Inflammatory macrophage treated with lipopolysaccharide for 4 hours (primary cell): ENCODE measurements at places on chromosomes 16 and 17.

DNA sequence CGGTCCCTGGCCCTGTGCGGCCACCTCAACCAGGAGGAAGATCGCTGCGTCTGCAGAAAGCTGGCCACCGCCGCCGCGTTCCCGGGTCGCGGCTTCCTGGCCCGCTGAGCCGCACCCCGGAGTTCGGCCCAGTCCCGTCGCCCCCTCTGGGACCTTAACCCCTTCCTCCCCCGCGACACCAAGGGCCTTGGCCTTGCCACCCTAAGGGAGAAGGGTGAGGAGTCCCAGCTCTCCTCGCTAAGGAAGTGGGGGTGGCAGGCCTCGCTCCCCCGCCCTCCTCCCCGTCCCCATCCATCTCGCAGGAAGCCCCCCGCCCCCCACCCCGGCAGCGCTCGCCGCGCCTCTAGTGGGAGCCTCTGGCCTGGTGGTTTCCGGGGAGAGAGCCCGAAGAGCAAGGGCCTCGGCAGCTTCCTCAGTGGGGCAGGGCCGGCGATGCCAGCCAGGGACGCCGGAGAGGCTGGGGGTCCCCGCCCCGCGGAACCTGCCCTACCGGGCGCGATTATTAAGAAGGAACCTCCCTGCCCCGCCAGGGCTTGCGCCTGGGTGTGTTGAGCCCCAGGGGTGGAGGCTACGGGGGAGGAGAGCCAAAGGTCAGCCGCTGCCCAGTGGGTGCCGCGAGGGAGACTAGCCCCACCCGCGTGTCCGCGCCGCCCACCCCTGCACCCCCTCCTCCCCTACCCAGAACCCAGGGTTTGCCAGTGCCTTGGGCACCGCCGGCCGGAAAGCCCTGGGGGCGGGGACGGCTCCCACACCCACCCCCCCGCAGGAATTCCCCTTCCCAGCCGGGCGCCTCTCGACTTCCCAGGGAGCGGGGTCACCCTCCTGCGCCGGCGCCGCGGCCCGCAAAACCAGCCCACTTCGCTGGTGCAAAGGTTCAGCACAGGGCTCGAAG is 6.8 kb downstream of the CBX4 start:
- DNase-seq: no peak

- no peak for DNase-seq
Measured at GRCh38 chr16:80265624-80266306, 275.0 kb upstream of the DYNLRB2 start.

- DNase-seq: no peak
Measured at GRCh38 chr17:71975331-71975801, 145.5 kb upstream of the SOX9 start.

DNA sequence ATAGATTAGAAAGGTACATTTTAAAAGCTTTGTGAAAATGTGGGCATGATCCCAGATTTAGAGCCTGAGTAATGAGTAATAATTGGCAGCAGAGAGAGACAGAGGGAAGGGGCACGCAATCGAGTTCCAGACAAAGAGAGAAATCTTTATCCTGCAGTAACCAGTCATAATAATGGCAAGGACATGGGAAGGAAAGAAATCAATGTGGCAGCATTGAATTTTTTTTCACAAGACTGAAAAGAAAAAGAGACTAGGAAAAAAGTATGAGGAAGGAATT is 790.8 kb upstream of the SOX9 start:
- DNase-seq: no peak

GRCh38 chr16:69834807-69835466 is 72.8 kb downstream of the WWP2 start:
- no peak for DNase-seq

DNA sequence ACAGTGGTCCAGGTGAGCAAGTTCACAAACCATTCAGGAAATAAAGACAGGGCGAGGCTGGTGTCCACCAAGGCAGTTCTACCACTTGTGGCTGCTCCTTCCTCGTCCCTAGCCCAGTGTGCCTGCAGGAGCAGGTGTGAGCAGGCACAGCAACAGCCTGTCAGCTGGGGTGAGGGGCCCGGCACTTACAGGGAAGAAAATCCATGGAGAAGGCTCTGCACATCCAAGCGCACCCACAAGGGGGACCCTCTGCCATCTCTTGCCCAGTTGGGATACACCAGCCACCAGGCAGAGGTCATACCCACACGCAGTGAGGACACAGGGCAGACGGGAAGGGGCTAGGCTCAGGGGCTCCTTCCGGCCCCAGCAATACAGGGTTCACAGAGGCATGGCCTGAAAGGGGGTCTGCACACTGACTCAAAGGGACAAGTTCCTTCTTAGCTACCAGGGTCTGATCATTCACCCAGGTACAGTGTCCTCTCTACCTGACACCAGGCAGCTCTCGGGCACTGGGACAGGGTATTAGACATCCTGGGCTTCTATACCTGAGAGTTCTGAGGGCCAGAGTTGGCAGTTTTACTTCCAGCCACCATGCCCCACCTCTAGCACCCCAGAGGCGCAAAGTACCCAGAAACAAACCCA is 27.0 kb downstream of the CDIP1 start:
- peak; percentile 31 for DNase-seq

- DNase-seq: peak; percentile 63
Measured at GRCh38 chr17:6843241-6843880, 11.8 kb upstream of the TEKT1 start.

GRCh38 chr17:6668727-6669425 is 17.3 kb downstream of the C17orf100 start:
- no peak for DNase-seq

- DNase-seq: peak; percentile 95
Measured at GRCh38 chr17:2157675-2158395, 102.9 kb downstream of the HIC1 start.

DNA sequence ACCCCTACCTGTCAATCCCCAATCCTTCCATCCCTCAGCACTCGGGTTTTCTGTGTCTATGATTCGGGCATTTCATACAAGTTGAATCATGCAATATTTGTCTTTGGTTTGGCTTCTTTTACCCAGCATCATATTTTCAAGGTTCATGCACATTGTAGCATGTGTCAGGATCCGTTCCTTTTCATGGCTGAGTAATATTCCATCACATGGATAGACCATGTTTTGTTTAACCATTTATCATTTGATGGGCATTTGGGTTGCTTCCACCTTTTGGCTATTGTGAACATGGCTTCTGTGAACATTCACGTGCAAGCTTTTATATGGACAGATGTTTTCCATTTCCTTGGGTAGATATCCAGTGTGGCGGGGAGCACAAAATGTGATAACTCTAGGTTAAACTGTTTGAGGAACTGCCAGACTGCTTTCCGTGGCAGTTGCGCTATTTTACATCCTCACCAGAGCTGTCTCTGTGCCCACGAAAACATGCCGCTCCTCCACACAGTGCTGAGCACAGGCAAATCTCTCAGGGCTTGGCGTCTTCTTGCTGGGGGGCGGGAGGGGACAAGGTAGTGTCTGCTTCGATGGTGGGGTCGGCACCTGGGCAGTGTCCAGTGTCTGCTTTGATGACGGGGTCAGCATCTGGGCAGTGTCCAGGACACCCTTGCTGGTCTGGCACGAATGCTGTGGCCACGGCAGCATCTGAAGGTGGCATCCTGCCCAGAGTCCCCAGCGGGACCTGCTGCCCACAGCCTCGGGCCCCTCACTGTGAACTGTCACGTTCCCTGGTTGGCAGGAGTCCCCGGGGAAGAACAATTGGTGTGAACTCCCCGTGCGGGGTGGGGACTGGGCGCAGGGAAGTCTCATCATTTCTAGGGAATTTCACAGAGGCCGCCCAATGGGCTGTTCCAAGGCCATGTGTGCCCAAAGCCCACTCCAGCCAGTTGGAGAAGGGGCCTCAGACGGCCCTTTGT is 32.4 kb upstream of the JPH3 start:
- no peak for DNase-seq

DNA sequence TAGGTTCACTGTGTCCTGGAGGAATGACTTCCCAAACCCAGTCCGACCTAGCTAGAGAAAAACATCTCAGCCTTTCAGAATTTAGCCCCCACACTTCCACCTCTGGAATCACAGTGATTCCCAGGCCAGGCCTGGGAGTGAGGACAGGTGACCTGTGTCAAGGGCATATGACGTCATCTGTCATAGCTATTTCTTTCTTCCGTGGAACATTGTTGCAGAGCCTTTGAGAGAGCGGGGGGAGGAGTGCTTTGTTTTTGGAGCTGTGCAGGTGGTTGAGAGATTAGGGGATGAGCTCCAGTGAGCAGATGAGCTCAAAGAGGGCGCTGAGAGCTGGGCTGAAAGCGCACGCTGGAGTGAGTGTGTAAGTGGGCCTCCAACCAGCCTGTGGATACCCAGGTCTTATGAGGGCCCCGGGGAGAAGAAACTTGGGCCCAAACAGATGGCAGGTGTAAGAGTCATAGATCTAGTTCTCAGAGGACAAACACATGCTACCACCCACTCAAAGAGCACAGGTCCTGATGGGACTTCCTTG is 344.8 kb downstream of the SNX29 start:
- DNase-seq: no peak

DNA sequence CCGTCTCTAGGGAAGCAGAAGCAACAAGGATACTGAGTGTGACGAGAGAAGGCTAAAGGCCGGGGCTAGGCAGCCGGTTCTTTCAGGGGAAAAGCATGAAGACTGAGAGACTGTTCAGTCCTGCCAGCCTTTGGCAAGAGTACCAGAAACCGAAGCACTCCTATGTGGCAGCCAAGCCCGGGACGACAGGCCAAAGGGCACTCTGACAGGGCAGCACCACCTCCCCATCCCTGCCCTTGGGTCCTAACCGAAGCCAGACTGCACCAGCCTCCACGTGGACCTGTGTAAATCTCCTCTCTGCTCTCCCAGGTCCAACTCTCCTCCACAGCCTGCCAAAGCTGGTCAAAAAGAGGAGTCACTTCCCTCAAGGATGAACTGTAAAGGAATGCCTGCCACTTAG is 23.5 kb upstream of the ALOX15 start:
- DNase-seq: no peak

DNA sequence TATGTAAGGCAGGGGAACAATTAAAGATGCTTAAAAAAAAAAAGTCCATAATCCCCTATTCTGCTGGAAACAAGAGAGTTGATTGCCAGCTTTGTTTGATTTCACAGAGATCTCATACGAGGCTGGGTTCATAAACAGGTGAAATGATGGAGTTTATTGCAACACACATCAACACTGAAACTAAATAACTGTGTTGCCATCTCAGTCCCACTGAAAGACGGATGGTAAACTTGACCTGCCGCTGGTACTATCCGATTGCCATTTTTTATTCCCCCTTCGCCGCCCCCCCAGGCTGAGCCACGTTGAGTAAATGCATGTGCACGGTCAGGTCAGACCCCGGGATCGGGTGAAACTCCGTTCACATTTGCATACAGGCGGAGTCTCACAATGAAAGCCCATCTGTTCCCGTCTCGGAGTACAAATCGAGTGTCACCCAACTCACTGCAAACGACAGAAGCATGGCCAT is 119.2 kb downstream of the SKAP1 start:
- DNase-seq: no peak

- no peak for DNase-seq
Measured at GRCh38 chr17:8884336-8884990, 17.0 kb upstream of the PIK3R6 start.

- no peak for DNase-seq
Measured at GRCh38 chr16:88726981-88727380, 20.7 kb downstream of the CTU2 start.

GRCh38 chr17:37743612-37743874 is 1.3 kb downstream of the HNF1B start:
- DNase-seq: no peak

- no peak for DNase-seq
Measured at GRCh38 chr16:49454426-49455180, 81.0 kb downstream of the C16orf78 start.

DNA sequence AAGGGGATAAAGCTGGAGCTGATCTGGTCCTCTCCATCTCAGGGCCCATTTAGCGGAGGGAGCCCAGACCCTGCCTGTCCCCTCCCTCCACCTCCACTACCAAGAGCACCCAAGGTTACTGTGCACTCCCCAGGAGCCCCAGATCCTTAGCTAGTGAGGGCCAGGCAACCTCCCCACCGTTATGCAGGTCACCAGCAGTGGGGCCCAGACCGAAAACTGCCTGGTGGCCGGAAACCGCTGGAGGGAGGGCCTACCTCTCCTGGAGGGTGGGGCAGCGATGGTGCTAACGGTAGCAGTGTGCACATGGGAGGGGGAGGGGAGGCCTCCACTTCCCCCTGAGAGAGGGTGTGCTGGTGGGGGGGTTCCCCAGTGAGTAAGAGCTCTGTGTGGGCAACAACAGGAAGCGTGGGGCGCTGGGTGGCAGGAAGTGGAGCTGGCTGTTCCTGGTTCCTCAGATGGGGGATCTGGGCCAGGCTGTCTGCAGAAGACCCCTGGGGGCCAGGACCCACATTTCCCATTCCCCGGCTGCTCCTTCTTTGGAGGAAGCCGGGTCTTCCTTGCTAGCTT is 4.4 kb downstream of the FMNL1 start:
- peak; percentile 96 for DNase-seq

GRCh38 chr17:32935726-32936125 is 7.8 kb downstream of the TMEM98 start:
- DNase-seq: no peak

GRCh38 chr17:47705536-47706530 is 11.9 kb downstream of the TBKBP1 start:
- DNase-seq: no peak

DNA sequence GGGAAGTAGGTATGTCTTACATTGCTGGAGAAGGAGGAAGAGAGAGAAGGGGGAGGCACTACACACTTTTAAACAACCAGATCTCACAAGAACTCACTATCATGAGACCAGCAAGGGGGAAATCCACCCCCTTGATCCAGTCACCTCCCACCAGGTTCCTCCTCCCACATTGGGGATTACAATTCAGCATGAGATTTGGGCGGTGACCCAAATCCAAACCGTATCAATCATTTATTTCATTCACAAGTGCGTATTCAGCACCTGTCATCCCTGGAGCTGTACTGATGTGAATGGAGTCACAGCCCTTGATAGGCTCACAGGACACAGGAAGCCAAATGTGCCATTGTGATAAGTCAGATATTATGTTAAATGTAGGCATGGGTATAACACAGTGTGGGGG is 228.3 kb upstream of the HSBP1 start:
- DNase-seq: no peak

- no peak for DNase-seq
Measured at GRCh38 chr16:62967611-62968010, 931.4 kb upstream of the CDH8 start.

DNA sequence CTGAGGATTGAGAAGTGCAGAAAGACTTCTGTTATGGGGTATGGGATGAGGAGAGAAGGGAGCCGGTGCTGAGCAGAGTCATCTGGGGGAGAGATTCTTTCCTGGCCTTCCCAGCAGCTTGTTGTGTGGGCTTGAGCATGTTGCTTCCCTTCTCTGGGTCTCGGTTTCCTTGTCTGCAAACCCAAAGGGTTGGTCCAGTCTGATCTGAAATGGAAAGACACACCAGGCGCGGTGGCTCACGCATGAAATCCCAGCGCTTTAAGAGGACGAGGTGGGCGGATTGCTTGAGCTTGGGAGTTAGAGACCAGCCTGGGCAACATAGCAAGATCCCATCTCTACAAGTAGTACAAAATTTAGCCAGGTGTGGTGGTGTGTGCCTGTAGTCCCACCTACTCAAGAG is 6.0 kb downstream of the SOCS3 start:
- peak; percentile 81 for DNase-seq
